Right lung (tissue), 10 donors: ENCODE measurements at places on chromosomes 7 and 10.

GRCh38 chr7:155204744-155205367 lies 92.8 kb upstream of the INSIG1 start:
- no peak for DNase-seq

DNA sequence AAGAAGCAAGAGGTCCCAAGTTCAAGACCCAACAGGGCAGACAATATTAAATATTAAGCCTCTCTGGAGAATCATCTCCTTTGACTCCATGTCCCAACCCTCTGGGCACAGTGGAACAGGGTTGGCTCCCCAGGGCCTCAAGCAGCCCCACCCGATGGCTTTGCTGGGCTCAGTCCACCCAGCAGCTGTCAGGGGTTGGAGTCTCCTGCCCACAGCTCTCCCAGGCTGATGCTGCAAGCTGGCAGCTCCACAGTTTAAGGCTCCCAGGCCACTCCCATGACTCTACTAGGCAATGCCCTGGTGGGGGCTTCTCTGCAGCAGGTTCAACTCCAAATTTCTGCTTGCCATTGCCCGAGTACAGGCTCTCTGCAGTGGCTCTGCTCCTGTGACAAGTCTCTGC lies 55.1 kb downstream of the LARP4B start:
- no peak for DNase-seq

- DNase-seq, result no peak
These were observed 270.0 kb upstream of the PLXDC2 start for GRCh38 chr10:19546224-19546623.

GRCh38 chr7:61576-62360 lies 130.6 kb upstream of the FAM20C start:
- DNase-seq, result no peak

- no peak for DNase-seq
These were observed 10.9 kb upstream of the SNX8 start for GRCh38 chr7:2325162-2325561.

DNA sequence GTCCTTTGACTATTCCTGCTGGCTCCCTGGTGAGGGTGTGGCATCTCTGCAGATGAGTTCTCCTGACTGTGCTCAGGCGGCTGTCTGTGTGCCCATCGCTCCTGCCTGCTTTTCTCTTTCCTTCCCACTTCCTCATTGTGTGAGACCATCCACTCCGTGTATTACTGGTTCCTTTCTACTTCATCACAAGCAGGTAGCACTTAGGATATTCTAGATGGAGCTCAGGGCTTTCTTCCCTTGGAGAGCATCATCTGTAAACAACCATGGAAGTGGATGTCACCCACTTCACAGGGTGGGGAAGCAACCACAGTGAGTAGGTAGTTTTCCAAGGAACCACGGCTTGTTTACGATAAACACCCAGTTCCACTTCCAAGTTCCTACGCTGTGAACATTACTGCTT lies 15.7 kb downstream of the DNAJB6 start:
- DNase-seq, result no peak

DNA sequence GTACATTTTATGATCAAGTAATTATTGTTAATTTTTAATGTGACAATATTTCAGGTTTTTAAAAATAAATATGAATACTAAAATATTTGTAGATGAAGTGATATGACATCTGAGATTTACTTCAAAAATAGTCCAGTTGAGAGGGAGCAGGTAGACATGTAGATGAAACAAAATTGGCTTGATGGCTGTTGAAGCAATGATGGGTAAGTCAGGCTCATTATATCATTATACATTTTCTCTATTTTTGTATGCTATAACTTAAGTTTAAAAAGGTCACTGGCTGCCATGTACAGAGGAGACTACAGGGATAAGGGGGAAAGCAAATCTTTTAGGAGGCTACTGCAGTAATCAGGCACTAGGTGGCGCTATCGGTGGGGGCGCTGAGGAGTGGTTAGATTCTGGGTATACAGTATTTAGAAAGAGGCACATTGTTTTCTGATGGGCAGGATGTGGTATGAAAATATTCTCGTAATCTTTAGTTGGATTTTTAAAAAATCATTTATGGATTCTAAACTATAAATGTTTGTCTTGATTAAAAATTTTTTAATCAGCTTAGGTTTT lies 189.8 kb upstream of the IMMP2L start:
- DNase-seq, result no peak

DNA sequence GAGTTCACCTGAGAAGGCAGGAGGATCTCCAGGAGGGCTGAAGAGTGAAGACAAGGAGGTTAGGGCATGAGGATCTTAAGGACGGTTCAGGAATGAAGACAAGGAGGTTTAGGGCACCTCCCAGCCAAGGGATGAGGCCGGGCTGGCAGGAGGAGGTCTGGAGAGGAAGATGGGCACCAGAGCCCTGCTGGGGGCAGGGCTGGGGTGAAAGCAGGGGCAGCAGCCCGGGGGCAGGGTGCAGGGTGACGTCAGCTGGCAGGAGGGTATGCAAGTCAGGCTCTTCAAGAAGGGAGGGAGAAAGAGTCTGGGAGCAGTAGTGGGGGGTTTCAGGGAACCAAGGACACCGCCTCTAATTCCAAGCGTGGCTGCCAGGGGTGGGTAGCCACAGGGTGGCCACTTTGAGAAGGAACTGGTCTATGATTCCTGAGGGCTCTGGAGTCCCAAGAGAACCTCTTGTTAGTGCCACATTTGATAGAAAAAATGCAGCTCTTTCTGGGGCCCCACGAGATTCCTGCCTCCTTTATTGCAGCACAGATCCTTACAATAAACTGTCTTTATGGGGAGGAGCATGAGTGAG lies 101.6 kb downstream of the C10orf90 start:
- no peak for DNase-seq

GRCh38 chr10:128633864-128634540 lies 507.8 kb upstream of the MKI67 start:
- DNase-seq, result no peak

DNA sequence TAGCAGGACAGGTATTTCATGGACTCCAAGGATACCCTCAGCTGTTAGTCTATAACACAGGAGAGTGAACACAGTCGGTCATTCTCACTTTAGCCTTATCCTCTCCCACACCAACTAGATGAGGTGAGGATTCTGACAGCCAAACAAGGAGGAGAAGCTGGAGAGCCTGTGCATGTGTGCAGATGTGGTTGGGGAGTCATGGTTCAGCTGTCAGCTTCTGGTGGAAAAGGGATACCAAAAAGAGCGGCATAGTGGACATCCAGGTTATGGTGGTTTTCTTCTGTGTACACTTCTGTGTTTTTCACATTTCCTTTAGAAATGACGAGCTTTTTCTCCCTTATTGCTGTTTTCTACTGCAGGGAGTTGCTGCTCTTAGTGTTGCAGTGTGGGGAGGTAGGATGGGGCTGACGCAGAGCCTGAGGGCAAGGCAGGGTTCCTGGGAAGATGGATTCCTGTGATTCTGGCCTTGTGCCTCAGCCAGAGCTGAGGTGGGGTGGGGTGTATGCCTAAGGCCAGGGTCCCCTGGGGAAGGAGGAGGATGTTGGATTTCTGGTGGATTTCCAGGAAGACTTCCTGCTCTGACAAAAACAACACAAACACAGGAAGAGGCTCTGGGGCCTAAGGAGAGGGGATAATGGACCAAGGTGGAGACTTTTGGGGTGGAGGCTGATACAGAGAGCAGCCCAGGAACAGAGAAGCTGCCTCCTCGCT lies 26.6 kb downstream of the PLAU start:
- no peak for DNase-seq
